Activated CD4-positive, alpha-beta T cell treated with anti-CD3 and anti-CD28 coated beads for 4 hours (primary cell): ENCODE measurements at places on chromosomes 4 and X.

DNA sequence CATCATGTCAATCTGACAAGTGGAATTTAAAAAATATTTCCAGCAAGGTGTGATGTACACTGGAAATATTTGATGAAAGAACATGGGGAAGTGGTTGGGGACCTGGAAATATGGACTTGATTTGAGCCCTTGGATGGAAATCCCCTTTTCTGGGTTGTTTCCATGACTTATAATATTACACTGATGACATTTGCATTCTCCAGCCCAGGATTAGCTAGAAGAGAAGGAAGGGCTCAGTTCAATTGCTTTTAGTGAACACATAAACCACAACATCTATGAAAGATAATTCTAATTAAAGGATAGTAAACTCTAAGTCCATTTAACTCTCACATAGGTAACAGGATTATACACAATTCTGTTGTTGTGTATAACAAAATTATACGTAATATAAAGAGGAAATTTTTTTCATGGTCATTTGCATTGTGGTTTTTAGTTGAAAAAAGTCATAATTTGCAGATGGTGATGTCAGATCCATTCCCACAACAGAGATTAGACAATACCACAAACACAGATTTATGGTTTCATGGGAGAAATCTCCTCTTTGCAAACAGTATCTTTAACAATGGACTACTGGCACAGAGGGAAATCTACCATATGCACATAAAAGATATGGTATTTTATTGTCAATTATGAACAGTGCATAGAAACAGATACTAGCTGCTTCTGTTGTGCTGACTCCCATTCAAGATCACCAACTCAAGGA lies 126.5 kb downstream of the DKK2 start:
- no peak for DNase-seq

- no peak for DNase-seq
Measured at GRCh38 chr4:36011381-36011780, 232.9 kb downstream of the ARAP2 start.

DNA sequence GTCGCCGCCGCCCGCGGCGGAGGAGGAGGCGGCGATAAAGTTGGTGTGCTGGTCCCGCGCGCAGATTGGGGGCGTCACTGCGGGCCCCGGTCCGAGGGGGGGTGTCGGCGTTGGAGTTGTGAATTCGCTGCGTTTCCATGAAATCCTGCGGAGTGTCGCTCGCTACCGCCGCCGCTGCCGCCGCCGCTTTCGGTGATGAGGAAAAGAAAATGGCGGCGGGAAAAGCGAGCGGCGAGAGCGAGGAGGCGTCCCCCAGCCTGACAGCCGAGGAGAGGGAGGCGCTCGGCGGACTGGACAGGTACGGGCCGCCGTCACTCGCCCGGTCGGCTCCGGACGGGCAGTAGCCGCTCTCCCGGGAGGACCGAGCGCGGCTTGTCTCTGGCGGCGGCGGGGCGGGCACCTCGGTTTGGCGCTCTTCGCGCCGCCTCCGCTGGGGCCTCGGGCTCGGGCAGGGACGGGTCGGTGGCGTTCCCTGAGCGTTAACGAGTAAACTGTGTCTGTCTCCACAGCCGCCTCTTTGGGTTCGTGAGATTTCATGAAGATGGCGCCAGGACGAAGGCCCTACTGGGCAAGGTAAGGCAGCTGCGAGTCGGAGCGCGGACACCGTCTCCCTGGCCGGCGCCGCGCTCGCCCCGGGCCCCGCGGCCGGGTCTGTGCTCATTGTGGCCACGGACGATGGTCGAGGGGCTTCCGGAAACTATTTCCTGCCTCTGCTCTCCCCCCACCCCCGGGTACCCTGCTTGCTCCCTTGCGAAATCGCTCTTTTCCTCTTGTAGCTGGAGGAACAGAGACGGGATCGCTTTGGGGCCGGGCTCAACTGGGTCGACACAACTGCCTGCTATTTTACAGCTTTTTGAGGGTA lies 658 bp downstream of the KDM6A start:
- DNase-seq: peak; percentile 41

GRCh38 chr4:82223715-82224114 lies 150.1 kb downstream of the HNRNPD start:
- no peak for DNase-seq

- DNase-seq: peak; percentile 14
Measured at GRCh38 chr4:113979148-113979904, at the start of gene ARSJ. ARSJ (minus strand) TSS chr4:113979647; CDS start chr4:113978834, 813 bp downstream.

DNA sequence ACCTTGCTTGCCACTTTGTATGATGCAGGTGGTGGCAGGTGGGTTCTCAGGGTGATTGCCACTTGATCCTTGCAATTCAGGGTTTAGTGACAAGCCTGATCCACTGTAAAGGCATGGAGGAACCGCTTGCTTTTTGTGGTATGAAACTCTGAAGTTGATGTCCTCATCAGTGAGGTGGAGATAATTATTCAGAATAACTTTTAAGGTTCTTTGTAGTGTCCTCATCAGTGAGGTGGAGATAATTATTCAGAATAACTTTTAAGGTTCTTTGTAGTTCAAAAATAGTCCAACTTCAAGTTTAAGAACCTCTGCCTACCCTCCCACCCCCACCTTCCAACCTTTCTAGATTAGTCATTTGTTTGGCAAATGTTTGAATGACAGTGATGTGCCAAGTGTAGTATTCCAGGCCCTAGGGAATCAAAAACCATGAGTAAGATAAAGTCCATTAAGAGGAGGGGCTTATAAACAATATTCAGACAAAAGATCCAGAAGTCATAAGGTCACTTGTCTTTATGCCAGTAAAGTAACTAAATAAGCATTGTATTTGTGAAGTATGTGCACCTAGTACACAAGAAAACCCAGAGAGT lies 51.2 kb downstream of the DCUN1D4 start:
- no peak for DNase-seq

- no peak for DNase-seq
Measured at GRCh38 chrX:123157586-123157985, 26.5 kb upstream of the GRIA3 start.

DNA sequence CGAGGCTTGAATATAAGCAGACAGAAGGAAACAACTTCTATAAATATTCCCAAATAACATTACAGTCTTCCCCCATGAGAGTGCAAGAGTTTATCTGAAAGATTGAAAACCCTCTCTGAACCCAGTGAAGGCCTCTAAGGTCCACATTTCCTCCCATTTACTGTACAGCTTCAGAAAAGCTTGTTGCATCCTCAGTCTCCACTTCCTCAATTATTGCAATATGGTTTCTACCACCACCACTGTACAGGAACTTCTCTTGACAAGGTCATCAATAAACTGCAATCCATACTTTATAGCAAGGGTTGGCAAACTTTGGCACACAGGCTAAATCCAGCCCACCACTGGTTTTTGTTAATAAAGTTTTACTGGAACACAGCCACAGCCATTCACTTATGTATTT lies 239.0 kb downstream of the THOC2 start:
- no peak for DNase-seq

- DNase-seq: no peak
Measured at GRCh38 chrX:71321731-71322130, 20.2 kb downstream of the ITGB1BP2 start.

DNA sequence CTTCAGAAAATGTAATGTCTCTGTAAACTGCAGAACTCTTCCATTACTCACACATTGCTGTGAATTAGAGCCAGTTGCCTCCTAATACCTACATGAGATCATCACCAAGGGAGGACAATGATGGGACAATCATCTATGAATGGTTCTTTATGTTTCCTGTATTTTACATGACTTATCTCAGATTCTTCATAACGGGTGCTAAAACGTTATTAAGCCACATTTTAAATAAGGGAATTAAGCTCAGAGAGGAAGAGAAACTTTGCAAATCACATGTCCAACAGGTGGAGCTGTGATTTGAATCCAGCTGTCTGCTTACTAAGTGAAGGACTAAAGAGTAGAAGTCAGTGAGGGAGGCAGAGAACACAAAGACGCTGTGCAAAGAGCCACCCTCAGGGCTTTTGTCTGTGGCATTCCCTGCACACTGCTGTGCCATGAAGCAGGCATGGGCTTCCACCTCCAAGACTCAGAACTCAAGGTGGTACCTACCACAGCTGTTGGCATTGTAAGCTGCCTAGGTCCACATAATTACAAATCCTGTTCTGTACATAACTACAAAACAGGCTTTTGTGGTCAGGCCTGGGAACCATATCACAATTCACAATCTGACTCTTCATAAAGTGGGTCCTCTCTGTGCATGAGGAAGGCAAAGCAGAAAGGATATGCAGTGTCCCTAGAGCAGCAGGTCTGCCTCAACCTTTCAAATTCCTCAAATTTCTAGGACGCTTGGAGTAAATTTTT lies 12.8 kb downstream of the TBC1D9 start:
- DNase-seq: no peak

DNA sequence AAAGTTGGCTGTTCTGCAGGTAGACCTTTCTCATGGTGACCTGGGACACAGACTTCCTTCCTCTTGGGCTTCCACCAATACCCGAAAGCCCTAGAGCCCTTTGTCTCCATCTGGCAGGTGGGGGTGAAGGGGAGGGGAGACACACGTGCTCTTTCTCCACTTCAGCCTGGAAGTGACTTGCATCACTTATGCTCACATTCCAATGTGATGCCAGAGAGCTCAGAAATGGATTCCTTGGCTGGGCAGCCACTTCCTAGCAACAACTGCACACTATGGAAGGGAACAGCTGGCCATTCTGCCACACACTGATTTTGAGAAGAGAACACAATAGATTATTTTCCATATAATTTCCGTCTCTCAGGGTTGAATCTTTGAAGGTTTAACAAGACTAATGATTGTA lies 36.3 kb downstream of the C4orf51 start:
- no peak for DNase-seq

DNA sequence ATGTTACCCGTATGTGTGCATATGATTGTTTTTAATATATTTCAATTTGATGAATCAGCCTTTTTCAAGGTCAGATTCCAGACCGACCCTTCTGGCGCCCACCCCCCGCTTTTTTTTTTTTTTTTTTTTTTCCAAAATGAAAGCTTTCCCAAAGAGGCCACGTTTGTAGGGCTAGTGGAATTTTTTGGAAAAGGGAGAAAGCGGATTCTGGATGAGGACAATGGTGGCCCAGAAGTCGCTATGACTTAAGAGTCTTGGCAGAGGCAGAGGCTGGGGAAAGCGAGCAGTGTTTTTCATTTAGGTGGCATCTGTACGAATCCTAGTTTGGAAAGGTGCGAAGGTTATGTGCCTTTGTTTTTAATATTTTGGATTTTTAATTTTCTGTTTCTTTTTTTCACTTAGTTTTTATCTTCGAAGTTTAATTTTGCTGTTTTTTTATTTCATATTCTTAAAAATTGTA lies 14.6 kb downstream of the NDUFB11 start:
- DNase-seq: no peak

GRCh38 chr4:100483796-100484195 lies 34.0 kb downstream of the EMCN start:
- DNase-seq: no peak

- no peak for DNase-seq
Measured at GRCh38 chr4:35534962-35535361, 709.4 kb downstream of the ARAP2 start.

DNA sequence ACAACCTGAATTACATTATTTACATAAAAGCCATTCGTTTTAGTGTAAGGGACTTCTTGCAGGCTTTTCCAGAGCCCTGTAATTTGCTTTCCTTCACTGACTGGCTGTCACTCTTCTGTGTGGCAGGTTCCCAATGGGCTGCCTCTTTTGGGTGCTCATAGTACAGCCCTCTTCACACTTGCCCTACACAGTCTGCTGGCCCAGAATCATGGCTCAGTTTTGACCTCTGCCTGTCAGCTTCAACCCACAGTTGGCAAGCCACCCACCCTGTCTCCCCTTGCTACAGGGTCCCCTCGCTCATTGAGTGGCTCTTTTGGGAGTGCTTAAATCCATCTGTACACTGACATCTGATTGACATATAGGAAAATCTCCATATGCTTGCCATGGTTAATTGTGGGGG lies 97.9 kb downstream of the GBA3 start:
- DNase-seq: no peak

GRCh38 chr4:78975865-78976264 lies 36.6 kb upstream of the PAQR3 start:
- DNase-seq: no peak

GRCh38 chr4:106690487-106690886 lies 321.9 kb upstream of the GIMD1 start:
- no peak for DNase-seq

GRCh38 chr4:57369446-57369845 lies 259.3 kb upstream of the IGFBP7 start:
- DNase-seq: no peak

- DNase-seq: no peak
Measured at GRCh38 chrX:48590203-48591103, 6.8 kb upstream of the WDR13 start.

GRCh38 chr4:60396341-60397049 lies 803.6 kb upstream of the ADGRL3 start:
- no peak for DNase-seq

- DNase-seq: no peak
Measured at GRCh38 chrX:150844016-150844415, 54.5 kb downstream of the CD99L2 start.

GRCh38 chrX:47743504-47743903 lies 84.5 kb upstream of the UXT start:
- DNase-seq: no peak
